Heart right ventricle (tissue), 16 donors: ENCODE measurements at places on chromosomes 1 and 21.

GRCh38 chr1:117897551-117897950, 31.9 kb downstream of the GDAP2 start:
- no peak for DNase-seq

DNA sequence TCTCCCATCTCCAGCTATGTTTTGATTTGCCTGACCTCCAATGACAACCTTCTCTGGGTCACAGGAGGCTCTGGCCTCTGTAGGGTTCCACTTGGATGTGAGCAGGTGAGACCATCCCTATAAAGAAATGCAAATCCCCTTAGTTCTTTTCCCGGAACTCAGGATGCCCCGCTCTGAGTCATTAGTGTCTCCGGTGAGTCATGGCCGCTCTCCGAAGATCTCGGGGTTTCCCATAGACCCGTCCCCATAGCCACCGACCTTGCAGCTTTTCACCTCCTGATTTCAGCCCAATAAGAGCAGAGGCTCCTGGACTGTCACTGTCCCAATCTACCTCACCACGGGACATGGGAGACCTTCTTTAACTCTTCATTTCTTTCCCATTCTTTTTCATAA, 98.2 kb downstream of the PGBD5 start:
- no peak for DNase-seq

GRCh38 chr1:21518774-21519455, 9.7 kb downstream of the ALPL start:
- no peak for DNase-seq

GRCh38 chr1:214187933-214188332, 93.0 kb upstream of the SMYD2 start:
- no peak for DNase-seq
